Stimulated activated CD4-positive, alpha-beta T cell treated with anti-CD3 and anti-CD28 coated beads, Interleukin-1b, Interleukin-23, amount 100 ng/mL, for 24 hours (primary cell): ENCODE measurements at places on chromosomes 5 and 9.

- no peak for DNase-seq
These were observed 247.7 kb upstream of the ADRA1B start for GRCh38 chr5:159668556-159668955.

DNA sequence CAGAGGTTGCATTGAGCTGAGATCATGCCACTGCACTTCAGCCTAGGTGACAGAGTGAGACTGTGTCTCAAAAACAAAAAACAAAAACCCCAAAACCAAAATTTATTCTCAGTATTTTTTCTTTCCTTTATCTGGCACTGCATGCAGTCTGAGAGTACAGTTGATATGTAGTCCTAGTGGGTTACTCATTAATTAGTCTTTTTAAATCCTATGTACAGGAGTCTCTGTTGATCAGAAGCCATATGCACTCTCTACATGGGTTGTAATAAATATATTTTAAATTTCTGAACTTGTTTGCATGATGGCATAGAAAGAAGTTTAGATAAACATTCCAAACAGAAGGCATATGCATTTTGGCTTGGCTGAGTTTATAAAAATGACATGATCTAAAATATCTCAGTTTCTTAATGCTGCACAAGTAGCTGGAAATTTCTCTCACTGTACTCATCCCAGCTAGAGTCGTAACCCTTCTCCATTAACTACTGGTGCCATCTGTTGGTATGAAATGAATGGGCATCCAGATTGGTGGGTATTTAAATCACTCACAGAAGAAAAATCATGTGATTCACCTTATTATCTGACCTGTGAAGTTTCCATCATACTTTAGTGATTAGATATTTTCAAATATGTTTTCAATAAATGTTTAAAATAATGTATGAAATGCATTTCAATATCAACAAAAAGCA, 284.8 kb downstream of the CTNND2 start:
- DNase-seq, result no peak

- no peak for DNase-seq
These were observed 90.7 kb upstream of the PARP8 start for GRCh38 chr5:50575740-50576139.

- DNase-seq, result no peak
These were observed 330.0 kb downstream of the PRR16 start for GRCh38 chr5:120794121-120794520.

DNA sequence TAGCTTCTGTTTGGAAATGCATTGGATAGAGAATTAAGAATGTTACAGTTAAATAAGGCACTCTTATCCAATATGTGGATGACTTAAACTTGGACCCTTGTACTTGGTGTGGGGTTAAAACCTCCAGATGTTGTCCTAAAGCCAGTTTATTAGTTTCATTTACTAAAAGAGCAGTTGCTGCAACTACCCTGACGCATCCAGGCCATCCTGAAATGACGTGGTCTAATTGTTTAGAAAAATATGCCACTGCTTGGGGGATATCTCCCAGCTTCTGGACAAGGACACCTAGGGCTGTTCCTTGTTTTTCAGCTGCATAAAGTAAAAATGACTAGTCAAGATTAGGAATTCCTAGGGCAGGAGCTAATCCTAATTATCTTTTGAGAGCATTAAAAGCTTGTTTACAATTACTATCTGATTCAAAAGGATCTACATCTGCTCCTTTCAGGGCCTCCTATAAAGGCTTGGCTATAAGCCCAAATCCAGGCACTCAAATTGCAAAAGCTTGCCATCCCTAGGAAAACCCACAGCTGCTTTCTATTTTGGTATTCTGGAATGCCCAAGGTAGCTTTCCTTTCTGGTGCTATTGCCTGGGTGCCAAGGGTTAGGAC, 45.7 kb upstream of the SLCO4C1 start:
- no peak for DNase-seq

GRCh38 chr9:131346559-131346958, 47.3 kb upstream of the PRRC2B start:
- no peak for DNase-seq

- DNase-seq, result no peak
These were observed 14.0 kb upstream of the LOX start for GRCh38 chr5:122091936-122092600.

- no peak for DNase-seq
These were observed 280.3 kb upstream of the CDH9 start for GRCh38 chr5:27318701-27319100.

DNA sequence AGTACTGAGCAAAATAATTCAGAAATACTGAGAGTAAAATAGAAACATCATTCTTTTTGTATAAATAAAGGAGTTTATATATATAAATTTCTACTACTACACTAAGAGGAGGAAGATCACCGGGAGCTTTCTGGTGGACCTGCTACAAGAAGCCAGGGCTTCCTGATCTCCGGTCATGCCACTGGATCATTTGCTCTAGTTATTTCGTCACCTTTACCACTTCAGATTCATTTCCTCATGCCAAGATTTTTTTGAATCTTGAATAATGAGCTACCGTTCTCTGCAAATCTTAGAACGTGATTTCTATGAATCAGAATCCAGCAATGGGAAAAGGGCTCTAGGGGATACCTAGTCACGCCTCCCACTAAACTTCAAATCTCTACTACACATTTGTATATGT, 51.9 kb upstream of the TBC1D9B start:
- DNase-seq, result no peak

DNA sequence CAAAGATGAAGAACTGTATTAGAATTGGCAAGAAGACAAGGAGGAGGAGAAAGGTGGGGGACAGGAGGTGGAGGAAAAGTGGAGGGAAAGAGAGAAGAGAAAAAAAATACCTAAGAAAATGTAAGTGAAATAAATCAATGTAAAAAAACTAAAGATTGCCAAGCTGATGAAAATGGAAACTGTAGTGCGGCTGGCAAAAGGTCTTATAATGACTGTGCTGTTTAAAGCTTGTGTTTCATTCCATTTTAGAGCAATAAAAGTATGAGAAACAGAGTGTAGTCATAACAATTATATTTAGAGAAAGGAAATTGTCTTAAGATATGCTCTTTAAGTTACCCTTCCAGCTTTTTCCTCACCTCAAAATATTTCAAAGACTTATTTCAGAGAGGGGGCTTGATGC, 670.5 kb upstream of the SEMA6A start:
- no peak for DNase-seq

- DNase-seq, result no peak
These were observed 46.4 kb downstream of the SARDH start for GRCh38 chr9:133691626-133692363.

- DNase-seq, result no peak
These were observed 1072.1 kb upstream of the WWC1 start for GRCh38 chr5:167219298-167219697.

GRCh38 chr5:36635721-36636390, 29.4 kb downstream of the SLC1A3 start:
- no peak for DNase-seq

GRCh38 chr5:120139039-120139438, 325.1 kb upstream of the PRR16 start:
- DNase-seq, result no peak

DNA sequence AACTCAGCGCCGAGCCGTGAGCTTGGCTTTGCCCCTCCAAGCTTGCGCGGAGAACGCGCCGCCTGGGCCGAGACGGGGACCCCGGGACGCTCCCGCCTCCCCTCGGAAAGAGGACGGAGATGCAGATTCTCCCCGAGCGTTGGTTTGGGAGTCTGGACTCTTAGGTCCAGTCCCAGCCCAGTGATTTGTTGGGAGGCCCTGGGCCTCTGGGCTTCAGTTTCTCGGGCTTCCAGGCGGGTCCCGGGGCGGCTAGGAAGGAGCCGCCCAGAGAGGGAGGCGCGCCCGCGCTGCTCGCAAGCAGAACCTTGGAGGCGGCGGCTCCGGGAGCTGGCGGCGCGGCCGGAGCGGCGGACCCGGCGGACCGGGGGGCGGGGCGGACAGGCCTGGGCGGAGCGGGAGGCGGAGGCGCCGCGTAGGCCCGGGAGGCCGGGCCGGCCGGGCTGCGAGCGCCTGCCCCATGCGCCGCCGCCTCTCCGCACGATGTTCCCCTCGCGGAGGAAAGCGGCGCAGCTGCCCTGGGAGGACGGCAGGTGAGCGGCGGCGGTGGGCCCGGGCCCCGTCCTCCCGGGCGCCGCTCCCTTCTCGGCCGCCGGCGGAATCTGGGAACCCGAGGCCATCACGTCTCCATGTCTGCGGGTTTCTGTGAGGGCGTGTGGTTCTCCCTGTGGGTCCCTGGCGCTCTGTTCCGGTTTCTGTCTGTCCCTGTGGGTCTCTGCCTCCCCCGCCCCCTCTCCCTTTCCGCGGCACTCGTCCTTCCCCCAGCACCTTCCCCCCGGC, at the start of gene B4GALT7:
Gene B4GALT7 (plus strand): TSS at position 402 of the 777 bp plus-strand sequence. CDS start 79 bp downstream, at position 481.
- DNase-seq, result peak; percentile 83
